AG08395 (cell line): ENCODE measurements at places on chromosomes 1 and 21.

- DNase-seq = no peak
Measured at GRCh38 chr1:107550358-107550757, 409.5 kb downstream of the NTNG1 start.

DNA sequence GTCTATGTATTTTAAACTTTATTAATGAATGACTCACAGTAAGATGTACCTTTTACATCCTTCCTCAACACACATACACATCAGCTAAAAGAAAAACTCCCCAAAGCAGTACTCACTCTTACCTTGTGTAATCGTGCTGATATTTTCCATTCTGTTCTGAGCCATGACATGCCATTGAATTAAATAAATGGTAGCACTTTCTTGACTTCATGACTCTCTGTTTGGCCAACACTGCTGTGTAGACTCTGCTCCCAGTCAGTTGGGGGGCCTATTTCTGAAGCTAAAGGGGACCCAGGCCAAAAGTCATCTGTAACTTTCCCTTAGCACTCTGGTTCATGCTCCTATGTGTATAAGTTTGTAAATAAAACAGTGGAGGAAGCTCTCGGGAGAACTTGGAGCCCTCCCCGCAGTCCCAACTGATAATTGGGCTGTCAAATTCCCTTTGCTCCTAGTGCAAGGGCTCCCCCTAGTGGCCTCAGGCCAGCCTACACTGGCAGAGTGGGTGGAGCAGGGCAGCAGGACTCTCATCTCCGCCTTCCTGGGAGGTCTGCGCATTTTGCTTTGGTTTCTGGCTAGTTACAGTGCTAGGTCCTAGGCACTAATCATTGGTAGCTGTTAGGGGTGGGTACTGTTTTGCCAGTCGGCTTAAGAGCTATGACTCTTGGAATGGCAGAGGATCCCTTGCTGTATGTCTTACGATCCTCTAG lies 1.7 kb upstream of the FYB2 start:
- peak; percentile 90 for DNase-seq

DNA sequence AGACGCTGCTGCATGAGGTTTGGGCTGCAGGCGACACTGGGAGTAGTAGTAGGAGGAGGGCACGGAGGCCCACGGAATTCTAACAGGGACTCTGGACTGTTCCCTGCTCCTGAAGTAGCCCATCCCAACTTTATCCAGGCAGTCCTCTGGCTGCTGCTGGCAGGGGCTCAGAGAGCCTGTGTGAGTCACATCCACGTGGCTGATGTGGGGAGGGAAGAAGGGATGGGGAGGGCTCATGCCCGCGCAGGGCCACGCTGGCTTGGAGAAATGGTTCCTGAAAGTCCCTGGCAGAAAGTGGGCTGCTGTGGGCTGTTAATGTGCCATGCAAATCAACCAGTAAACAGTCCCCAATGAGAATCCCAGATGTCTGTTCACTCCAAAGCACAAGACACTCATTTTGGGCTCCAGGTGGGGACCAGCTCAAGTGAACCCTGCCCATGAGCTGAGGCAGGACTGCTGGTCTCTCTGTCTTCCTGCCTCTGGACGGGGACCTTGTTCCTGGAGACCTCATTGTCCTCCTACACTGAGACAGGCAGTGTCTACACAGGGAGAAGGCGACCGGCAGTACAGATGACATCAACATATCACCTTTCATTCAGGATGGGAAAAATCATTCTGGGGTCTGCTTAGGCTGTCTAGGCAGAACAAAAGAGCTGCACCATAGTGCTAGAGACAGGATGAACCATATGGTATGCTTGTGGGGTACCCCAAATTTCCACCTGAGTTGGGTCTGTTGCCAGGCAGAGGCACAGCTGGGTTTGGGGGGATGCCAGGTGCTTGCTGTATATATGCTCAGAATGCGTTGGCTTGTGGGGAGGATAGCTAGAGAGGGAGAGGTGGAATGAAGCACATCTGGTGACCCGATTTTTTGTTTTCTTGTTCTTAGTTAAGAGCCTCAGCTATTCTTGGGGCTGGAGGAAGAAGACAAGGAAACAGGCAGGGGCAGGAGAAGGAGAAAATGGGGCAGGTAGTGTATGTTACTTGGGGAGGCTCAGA lies 57.9 kb upstream of the FMOD start:
- DNase-seq = peak; percentile 88

GRCh38 chr1:21775985-21776562 lies 6.9 kb downstream of the USP48 start:
- no peak for DNase-seq

DNA sequence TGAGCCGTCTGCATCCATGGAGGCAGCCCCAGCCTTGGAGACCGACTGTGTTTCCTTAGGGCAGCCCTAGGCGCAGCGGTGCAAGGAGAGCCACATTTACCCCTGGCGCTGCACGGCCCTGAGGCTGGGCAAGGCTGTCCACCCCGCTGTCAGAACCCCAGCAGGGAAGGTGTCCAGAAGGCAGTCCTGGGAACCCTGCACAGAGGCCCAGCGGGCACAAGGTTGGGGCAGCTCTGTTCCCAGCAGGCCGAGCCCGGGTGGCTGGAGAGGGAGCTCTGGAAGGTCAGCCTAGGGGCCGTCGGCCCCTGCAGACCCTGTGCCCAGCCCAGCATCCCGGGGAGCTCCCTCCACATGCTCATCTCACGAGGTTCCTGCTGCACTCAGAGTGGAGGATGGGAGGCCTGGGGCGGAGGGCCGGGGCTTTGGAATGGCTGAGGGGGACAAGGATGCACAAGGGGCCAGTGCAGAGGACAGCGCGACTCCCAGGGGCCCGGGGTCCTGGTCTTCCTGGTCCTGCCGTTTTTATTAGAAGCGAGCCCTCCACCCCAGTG lies 19.9 kb upstream of the SAMD11 start:
- DNase-seq = no peak

DNA sequence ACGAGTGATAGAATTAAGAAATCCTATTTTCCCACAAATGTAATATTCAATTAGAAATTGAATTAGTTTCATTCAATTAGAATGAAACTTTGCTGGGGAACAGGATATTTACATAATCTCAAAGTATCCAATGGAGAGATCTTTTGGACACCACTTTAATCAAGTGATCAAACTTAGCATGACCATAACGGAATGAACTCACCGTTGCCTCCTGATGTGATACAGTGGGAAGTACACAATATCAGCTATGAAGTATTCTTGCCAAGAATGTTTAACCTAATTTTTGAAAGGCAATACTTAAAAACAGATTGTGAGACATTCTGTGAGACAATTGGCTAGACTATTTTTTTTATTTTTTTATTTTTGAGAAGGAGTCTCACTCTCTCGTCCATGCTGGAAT lies 16.6 kb downstream of the CDKN2C start:
- DNase-seq = no peak

GRCh38 chr1:228865627-228866330 lies 130.5 kb downstream of the RHOU start:
- no peak for DNase-seq

- no peak for DNase-seq
Measured at GRCh38 chr1:41272601-41273000, 30.5 kb upstream of the SCMH1 start.

DNA sequence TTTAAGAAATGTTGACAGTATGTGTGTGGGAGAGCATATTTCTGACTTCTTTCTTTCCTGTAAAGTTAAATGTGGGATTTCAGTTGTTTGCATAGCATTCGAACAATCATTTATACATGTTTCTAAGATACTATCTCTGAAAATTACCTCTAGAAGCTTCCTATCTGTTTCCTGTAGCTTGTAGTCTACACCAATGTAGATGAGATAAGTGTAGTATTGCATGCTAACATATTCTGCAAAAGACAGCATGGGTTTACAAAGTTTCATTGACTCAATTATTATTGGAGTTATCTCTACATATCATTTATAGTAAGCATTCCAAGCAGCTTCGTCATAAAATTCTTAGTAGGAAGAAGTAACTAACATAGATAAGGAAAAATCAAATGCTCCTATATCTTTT lies 98.9 kb upstream of the DPYD start:
- no peak for DNase-seq

DNA sequence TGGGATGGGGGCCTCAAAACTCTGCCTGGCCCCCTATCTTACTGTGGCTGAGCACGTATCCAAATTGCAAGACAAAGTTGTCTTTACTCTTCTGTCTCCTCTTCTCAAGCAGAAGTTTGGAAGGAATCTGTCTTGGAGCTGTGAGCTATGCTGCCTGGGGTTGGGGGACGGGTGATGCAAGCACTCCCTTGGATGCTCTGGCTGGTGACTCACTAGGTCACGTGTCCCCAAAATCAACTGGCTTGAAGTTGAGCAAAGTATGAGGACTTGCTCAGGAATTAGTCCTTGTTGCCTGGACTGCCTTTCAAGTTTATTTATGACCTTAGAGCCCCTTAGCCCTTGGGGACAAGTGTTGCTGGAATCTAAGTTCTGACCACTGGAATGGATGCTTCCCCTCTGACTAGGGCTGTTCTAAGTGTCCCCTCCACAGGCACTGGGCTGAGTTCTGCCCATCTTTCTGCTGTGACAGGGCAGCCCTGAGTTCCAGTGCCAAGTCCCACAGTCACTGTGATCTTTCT lies 269.5 kb downstream of the HHAT start:
- DNase-seq = peak; percentile 88

GRCh38 chr1:199804526-199804925 lies 223.0 kb upstream of the NR5A2 start:
- DNase-seq = no peak

DNA sequence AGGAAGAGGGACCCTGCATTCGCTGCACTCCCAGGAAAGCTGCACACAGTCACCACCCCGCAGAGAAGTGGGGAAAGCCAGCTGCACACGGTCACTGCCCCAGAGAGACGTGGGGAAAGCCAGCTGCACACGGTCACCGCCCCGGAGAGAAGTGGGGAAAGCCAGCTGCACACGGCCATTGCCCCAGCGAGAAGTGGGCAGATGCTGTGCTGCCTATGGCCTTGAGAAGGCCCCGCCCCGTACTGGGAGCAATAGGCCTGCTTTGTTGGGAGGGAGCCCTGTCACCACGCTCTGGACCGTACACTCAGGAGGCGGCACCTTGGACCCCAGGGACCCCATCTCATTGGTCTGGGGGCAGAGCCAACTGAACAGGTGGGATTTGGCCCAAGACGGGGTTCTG lies 4.3 kb upstream of the GPR153 start:
- DNase-seq = no peak

DNA sequence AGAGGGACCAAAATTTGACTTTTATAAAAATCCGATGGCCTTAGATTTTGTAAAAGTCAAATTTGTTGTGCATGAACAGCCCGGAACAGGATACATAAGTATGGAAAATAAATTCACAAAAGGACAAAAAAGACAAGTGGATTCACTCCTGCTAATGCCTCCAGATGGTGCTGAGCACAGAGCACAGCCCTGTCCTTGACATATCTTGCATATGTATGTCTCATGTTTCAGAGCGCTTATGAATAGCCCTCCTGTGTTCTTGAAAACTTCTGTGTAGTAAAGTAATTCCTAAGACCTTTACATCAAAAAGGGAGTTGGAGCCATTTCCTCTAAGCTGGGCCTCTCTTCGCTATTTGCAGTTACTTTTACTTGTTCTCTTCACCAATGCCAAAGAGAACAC lies 110.7 kb upstream of the RAB3GAP2 start:
- no peak for DNase-seq

GRCh38 chr1:169086603-169087455 lies 19.7 kb upstream of the ATP1B1 start:
- no peak for DNase-seq

- DNase-seq = no peak
Measured at GRCh38 chr1:247421074-247421473, 5.1 kb downstream of the NLRP3 start.

DNA sequence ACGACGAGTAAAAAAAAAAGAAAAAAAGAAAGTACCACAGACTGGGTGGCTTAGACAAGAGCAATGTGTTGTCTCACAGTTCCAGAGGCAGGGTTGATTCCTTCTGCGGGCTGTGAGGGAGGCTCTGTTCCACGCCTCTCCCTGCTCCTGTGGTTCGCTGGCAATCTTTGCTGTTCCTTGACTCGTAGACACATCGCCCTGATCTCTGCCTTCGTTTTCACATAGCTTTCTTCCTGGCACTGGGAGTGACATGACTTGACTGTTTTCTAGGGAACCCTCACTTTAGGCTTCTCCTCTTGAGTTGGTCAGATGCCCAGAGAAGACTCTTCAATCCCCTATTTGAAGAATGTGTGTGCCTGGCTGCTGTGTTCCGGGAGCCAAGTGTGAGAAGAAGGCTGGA lies 133.6 kb downstream of the TM2D1 start:
- DNase-seq = no peak

- DNase-seq = no peak
Measured at GRCh38 chr1:221781102-221781755, 39.3 kb upstream of the DUSP10 start.

GRCh38 chr1:6464514-6464836 lies 1.5 kb downstream of the TNFRSF25 start:
- DNase-seq = no peak

- no peak for DNase-seq
Measured at GRCh38 chr1:114088392-114089299, 65.0 kb downstream of the SYT6 start.

DNA sequence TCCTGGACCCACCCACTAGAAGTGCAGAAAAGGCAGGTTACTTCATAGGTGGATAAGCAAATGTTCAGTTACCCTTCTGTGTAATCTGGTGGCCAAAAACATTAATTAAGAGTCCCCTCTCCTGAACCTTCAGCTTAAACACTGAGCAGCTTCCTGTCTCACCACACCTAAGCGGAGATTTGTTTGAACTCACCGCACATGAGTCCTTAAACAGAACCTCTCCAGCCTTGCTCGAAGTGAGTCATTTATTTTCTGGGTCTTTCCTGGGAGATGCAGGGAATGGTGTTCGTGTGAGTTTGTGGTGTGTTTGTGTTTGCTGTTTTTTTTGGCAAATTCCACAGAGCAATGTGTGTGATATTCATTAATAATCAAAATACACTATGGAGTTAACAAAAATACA lies 7.6 kb upstream of the FNBP1L start:
- no peak for DNase-seq

DNA sequence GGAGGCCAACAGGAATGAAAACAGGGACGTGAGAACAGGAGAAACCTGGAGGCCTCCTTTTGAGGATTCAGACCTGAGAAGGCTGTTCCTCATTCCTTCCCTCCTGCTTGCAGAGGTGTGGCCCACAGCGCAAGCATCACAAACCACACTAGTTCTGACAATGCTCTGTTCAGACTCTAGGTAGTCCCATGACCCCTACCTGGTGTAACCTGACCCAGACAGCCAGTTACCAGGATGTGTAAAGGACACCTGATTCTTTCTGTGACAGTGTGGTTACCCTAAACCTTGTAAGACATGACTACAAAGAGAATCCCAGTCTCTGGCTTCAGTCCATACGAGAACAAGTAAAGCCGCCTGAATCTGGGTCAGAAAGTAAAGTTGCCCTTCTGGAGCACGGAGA lies 3.2 kb downstream of the MECR start:
- DNase-seq = no peak

- DNase-seq = no peak
Measured at GRCh38 chr21:34008618-34009017, 64.8 kb upstream of the MRPS6 start.
